Common myeloid progenitor, CD34-positive (primary cell): ENCODE measurements at places on chromosomes 6 and 20.
A peak's percentile ranks its signal among the peaks of the same experiment; 100 is the strongest.

DNA sequence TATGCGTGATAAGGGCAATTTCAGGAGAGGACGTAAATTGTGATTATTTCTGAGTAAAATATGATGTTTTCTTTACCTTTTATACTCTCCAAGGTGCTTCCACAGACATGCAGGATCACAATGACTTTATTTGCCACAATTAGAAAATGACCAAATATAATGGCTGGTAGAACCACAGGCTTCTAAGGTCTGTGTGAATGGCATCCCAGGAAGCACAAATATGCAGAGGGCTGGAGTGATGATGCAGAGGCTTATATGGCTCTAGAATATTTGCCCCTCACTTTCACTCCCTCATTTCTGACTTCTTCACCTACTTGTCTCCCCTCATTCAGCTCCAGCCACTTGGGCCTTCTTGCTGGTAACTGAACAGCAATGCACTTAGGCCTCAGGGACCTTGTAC lies 502.1 kb upstream of the MAP3K7 start:
- no peaks in the 10 kb centered on the region for H3K27me3 ChIP-seq
- H3K4me1 ChIP-seq: no peaks in the 10 kb centered on the region
- no peak overlapping the region for H3K27ac ChIP-seq
- H3K36me3 ChIP-seq: no peaks in the 10 kb centered on the region
- H3K4me3 ChIP-seq: no peak overlapping the region
- no peak for DNase-seq

DNA sequence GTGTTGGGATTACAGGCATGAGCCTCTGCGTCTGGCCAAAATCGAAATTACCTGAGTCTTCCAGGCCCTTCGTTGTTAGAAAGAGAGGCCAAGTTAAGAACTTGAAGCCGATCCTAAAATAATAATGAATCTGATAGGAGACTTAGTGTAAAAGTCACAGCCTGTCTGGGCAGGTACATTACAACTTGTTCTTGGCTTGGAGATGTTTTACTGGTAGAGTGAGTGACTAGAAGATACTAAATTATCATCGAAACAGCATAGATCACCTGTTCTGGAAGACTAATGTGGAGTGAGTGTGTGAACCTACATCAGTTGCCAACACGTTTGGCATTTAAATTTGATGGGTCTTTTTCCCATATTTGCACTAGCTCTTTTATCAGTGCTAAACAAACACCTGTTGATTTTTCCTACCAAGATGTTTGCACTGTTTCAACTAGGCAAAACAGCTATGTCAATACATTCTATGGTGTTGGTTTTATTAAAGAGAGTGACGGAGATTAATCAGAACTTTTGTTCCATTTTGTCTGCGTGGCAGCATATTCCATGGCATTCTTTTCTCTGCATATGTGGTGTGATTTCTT lies 4.6 kb upstream of the TMEM217 start:
- no peaks in the 10 kb centered on the region for H3K27me3 ChIP-seq
- peaks cover 33% of the 10 kb centered on the region for H3K4me1 ChIP-seq
- no peak overlapping the region for H3K27ac ChIP-seq
- H3K36me3 ChIP-seq: peaks cover under 1% of the 10 kb centered on the region

- no peaks in the 10 kb centered on the region for H3K27me3 ChIP-seq
- no peak for DNase-seq
- no peaks in the 10 kb centered on the region for H3K4me1 ChIP-seq
- no peak overlapping the region for H3K4me3 ChIP-seq
These were observed 29.5 kb downstream of the NAPB start for GRCh38 chr20:23391707-23392310.

GRCh38 chr6:142002825-142003405 lies 129.8 kb upstream of the GJE1 start:
- no peaks in the 10 kb centered on the region for H3K4me1 ChIP-seq
- DNase-seq: no peak
- no peaks in the 10 kb centered on the region for H3K36me3 ChIP-seq
- no peak overlapping the region for H3K4me3 ChIP-seq
- H3K27ac ChIP-seq: no peak overlapping the region

DNA sequence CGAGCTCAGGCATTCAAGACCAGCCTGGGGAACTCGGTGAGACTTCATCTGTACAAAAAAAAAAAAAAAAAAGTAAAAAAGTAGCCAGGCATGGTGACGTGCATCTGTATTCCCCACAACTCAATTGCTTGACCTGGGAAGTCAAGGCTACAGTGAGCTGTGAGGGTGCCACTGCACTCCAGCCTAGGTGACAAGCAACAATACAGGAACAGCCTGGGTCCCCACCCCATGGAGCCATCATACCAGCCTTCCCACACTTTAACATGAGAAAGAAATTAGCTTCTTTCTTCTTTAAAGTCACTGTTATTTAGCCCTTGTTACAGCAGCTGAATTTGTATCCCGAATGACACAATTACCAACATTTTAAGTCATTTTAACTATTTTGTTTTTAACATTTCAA lies 56.1 kb downstream of the SCML4 start:
- no peak overlapping the region for H3K4me3 ChIP-seq
- no peaks in the 10 kb centered on the region for H3K4me1 ChIP-seq
- no peak overlapping the region for H3K27ac ChIP-seq
- H3K27me3 ChIP-seq: no peaks in the 10 kb centered on the region

DNA sequence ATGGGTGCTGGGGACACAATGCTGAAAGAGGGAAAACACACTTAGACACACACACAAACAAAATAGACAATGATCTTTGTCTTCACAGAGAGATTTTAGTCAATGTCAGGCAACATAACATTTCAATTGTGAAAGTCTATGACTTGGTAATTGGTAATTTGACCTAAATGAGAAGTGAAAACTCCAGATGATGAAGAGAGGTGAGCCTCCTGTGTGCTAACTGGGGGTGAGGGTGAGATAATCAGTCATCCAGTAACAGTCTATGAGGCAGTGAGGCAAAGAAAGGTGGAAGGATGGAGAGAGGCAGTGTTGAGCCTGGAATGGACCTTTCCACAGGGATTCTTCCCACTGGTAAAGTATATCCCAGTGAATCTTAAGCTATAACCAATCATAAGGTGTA lies 744.2 kb downstream of the MAFB start:
- H3K4me3 ChIP-seq: no peak overlapping the region
- H3K27ac ChIP-seq: no peak overlapping the region
- no peaks in the 10 kb centered on the region for H3K36me3 ChIP-seq
- H3K4me1 ChIP-seq: no peaks in the 10 kb centered on the region
- DNase-seq: no peak

GRCh38 chr6:154430481-154430919 lies 73.9 kb upstream of the IPCEF1 start:
- H3K36me3 ChIP-seq: no peaks in the 10 kb centered on the region
- peak; percentile 54 for DNase-seq
- peaks cover 1% of the 10 kb centered on the region for H3K4me1 ChIP-seq

DNA sequence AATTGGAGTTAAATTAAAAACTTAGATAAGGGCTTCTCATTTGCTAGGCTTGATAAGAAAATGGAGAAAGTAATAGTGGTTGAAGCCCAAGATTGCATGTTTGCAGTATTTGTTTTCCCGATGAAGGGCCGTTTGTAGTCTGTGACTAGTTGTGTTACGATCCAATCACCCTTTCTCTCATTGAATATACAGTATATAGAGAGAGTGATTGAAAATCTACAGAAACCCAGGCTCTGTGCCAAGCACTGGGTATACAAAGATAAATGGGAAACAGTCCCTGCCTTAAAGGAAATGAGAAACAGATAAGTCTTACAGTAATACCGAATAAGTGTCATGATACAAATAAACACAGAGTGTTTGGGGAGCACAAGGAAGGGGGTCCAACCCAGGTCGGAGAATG lies 55.2 kb upstream of the CDKAL1 start:
- H3K27me3 ChIP-seq: no peaks in the 10 kb centered on the region
- peaks cover 23% of the 10 kb centered on the region for H3K4me1 ChIP-seq
- no peak overlapping the region for H3K4me3 ChIP-seq
- H3K36me3 ChIP-seq: peaks cover 22% of the 10 kb centered on the region

- no peak overlapping the region for H3K4me3 ChIP-seq
- H3K36me3 ChIP-seq: no peaks in the 10 kb centered on the region
- H3K27ac ChIP-seq: no peak overlapping the region
- H3K27me3 ChIP-seq: no peaks in the 10 kb centered on the region
- no peaks in the 10 kb centered on the region for H3K4me1 ChIP-seq
These were observed 755.8 kb downstream of the PRIM2 start for GRCh38 chr6:58073263-58073662.

GRCh38 chr6:1230281-1230680 lies 81.6 kb upstream of the FOXQ1 start:
- no peak for DNase-seq
- H3K27me3 ChIP-seq: no peaks in the 10 kb centered on the region
- no peak overlapping the region for H3K4me3 ChIP-seq
- H3K36me3 ChIP-seq: no peaks in the 10 kb centered on the region

- H3K36me3 ChIP-seq: no peaks in the 10 kb centered on the region
- H3K27ac ChIP-seq: no peak overlapping the region
- DNase-seq: peak; percentile 75
- peaks cover 56% of the 10 kb centered on the region for H3K27me3 ChIP-seq
- no peak overlapping the region for H3K4me3 ChIP-seq
These were observed 253.0 kb downstream of the QKI start for GRCh38 chr6:163667372-163668060.

GRCh38 chr6:23031986-23032385 lies 462.6 kb downstream of the HDGFL1 start:
- no peaks in the 10 kb centered on the region for H3K27me3 ChIP-seq
- DNase-seq: no peak
- no peaks in the 10 kb centered on the region for H3K4me1 ChIP-seq
- no peak overlapping the region for H3K27ac ChIP-seq

DNA sequence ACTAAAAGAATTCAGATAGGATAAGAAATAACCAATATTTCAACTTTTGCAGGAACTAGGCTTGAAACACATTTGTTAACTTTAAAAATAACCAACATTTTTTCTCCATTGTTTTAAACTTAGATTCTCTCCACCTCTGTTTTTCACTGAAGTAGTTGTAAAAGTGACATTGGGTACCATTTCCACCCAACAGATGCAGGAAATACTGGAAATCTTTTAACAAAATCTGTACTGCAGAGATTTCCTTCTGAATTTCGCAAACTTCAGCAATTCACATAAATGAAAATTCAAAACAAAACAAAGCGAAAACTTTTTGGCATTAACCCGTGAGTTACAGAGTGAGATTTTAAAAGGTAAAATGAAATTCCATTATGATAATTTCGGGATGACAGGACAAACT lies 731.7 kb downstream of the RFPL4B start:
- DNase-seq: no peak
- no peak overlapping the region for H3K4me3 ChIP-seq
- no peaks in the 10 kb centered on the region for H3K27me3 ChIP-seq
- no peaks in the 10 kb centered on the region for H3K36me3 ChIP-seq
- H3K4me1 ChIP-seq: no peaks in the 10 kb centered on the region

DNA sequence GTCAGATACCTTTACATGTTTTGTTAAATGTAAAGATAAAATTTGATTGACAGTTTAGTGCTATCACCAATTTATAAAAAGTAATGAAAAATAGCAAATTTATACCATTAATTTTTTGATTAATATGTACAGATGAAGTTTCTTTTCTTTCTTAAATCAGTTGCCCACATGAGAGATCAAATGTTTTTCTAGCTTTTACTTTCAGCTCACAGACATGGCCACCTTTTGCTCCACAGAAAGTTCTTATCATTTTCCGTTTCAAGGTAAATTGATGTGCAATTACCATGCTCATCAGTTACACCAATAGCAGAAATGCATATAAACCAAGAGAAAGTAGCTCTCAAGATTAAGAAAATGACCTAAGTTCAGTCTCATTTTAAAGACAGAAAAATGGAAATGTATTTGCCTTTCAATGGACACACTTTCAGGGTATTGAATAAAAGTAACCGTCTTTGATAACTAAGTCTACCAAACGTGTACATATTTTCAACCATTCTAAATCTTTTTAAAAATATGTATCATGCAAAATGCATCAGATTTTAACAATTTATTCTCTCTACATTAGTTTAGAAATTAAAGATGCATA lies 16.6 kb upstream of the EXOC2 start:
- H3K27me3 ChIP-seq: no peaks in the 10 kb centered on the region
- no peaks in the 10 kb centered on the region for H3K36me3 ChIP-seq
- peaks cover 18% of the 10 kb centered on the region for H3K4me1 ChIP-seq

GRCh38 chr6:120779441-120779840 lies 554.8 kb downstream of the TBC1D32 start:
- peaks cover 2% of the 10 kb centered on the region for H3K27me3 ChIP-seq
- H3K27ac ChIP-seq: no peak overlapping the region
- no peak for DNase-seq
- H3K4me3 ChIP-seq: no peak overlapping the region
- no peaks in the 10 kb centered on the region for H3K4me1 ChIP-seq

DNA sequence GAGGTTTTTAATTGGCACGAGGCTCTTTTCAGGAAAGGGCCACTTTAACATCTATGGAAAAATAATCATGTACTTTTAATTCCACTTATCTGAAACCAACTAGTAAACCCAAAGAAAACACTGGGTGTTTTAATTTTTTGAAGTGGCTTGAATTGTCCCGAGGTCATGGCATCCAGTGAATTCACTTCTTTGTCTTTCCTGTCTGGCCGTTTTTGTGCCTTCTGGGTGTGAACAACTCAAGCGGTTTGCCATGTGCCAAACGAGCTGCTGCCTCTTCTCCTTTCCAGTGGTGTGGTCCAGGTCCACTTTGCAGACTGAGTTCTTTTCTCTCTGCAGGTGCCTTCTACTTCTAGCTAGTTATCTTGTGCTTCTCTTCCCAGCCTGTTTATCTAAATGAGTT lies 117.5 kb downstream of the PLCB4 start:
- no peaks in the 10 kb centered on the region for H3K27me3 ChIP-seq
- H3K4me3 ChIP-seq: no peak overlapping the region
- H3K36me3 ChIP-seq: no peaks in the 10 kb centered on the region
- peak; percentile 22 for DNase-seq

GRCh38 chr6:30613251-30614043 lies 3.6 kb downstream of the PPP1R10 start:
- peak overlapping the region; percentile 100 for H3K4me3 ChIP-seq
- no peaks in the 10 kb centered on the region for H3K27me3 ChIP-seq
- DNase-seq: peak; percentile 30
- peaks cover 53% of the 10 kb centered on the region for H3K36me3 ChIP-seq

DNA sequence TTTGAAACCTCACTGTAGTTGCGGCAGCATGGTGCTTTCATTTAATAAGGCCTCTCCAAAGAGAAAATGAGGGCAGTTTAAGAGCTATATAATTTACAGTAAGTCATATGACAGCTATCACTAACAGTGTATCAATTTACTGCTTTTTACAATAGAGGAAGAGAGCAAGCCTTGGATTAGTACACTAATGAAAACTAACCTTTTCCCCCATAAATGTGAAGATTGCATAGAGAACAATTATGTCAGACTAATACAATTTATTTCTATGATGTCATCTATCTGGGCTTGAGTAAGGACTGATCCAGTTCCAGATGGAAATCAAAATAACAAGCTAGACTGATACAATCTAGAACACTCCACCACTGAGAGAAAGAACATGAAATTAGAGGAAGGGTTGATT lies 78.1 kb upstream of the FAM83B start:
- H3K27ac ChIP-seq: no peak overlapping the region
- no peaks in the 10 kb centered on the region for H3K27me3 ChIP-seq
- H3K4me1 ChIP-seq: no peaks in the 10 kb centered on the region

- H3K36me3 ChIP-seq: no peaks in the 10 kb centered on the region
- no peaks in the 10 kb centered on the region for H3K27me3 ChIP-seq
- no peak overlapping the region for H3K4me3 ChIP-seq
- no peak overlapping the region for H3K27ac ChIP-seq
- H3K4me1 ChIP-seq: no peaks in the 10 kb centered on the region
These were observed 93.7 kb upstream of the PMEPA1 start for GRCh38 chr20:57803508-57804005.

- peak within 1 kb of the TSS; percentile 95 for H3K27ac ChIP-seq
- H3K27me3 ChIP-seq: no peaks in the 10 kb centered on the region
- DNase-seq: peak; percentile 88
- peak within 1 kb of the TSS; percentile 58 for H3K4me3 ChIP-seq
- H3K36me3 ChIP-seq: no peaks in the 10 kb centered on the region
- peaks cover 15% of the 10 kb centered on the region for H3K4me1 ChIP-seq
These were observed at the start of gene PDE7B for GRCh38 chr6:135851442-135852271. Gene PDE7B, plus strand, starts transcription at chr6:135851701.
